DMS 273 treated with DMSO at 0.1 percent for 48 hours (cell line): ENCODE measurements at places on chromosomes 6 and 20.

GRCh38 chr20:59334651-59335300 lies 34.4 kb downstream of the EDN3 start:
- no peak for DNase-seq

DNA sequence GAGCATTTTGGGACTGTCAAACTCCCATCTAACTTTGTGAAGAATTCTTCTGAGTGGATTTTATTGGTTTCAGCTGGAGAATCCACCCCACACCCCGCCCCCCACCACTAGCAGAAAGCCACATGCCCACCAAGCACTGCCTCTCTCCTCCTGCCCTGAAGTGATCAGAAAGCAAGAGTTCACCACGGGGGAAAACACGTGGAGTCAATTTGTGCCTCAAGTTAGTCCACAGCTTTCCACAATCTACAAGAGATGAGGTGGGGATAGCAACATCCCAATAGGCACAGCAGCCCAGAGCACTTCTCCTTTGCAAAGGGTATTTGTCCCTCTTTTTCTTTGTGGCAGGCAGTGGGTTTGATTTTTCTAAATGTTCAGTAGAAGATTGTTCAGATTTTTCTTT lies 177.3 kb upstream of the NT5E start:
- no peak for DNase-seq

GRCh38 chr6:57224769-57225515 lies 2.8 kb upstream of the RAB23 start:
- DNase-seq = no peak

GRCh38 chr6:168060521-168060931 lies 18.5 kb downstream of the FRMD1 start:
- DNase-seq = no peak

DNA sequence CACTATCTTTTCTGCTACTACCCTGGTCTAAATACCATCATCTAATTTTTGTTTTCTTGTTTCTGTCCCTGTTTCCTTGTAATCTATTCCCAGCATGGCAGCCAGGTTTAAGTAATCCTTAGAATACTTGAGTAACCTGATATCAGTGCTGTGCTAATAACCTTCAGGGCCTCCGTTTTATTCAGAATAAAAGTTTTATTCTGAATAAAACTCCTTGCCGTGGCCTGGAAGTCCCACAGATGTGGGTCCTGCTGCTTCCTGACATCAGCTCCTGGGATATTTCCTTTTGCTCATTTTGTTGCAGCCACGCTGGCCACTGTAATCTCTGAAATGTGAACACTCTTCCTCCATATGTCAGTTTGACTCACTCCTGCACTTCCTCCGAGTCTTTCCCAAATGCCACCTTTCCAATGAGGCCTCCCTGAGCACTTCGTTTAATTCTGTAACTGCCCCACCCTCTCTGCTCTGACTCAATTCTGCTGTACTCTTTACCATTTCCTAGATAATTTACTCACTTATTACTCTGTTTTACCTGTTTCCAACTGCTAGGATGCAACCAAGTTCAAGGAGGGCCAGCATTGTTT lies 114.0 kb upstream of the FOXA2 start:
- DNase-seq = no peak

GRCh38 chr6:88705601-88706000 lies 257.8 kb downstream of the RNGTT start:
- DNase-seq = no peak

DNA sequence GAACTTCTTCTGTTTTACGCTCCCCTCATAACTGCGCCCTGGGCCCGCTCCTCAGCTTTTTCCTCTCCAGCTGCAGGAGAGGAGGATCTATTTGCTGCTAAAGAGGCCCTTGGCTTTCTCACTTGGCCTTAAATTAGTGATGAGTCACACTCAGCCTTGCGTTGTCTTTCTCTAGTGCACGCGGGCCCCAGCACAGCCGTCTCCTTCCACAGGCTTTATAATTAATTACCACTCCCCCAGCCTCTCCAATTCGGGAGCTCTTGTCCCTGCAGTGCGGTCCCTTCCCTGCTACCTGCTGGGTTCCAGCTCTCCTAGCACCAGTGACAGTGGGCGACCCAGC lies 25.2 kb downstream of the PACSIN1 start:
- DNase-seq = no peak

- DNase-seq = peak; percentile 19
Observed at GRCh38 chr6:158220786-158221442, 52.8 kb downstream of the GTF2H5 start.
